ENCODE measurements at places on chromosomes 12 and 14.

DNA sequence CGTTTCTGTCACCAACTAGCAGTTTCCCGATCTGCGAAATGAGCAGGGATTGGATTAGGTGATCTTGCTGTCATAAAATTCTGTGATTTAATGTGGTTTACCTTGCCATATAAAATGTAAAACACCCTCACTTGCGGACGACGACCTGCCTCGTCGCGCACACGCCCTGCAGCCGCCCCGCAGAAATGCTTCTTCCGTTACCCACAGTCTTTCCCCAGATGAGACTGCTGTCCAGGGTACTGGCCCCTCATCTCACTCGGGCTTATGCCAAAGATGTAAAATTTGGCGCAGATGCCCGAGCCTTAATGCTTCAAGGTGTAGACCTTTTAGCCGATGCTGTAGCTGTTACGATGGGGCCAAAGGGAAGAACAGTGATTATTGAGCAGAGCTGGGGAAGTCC, 17.7 kb upstream of the FOXJ2 start:
- no peak for DNase-seq

DNA sequence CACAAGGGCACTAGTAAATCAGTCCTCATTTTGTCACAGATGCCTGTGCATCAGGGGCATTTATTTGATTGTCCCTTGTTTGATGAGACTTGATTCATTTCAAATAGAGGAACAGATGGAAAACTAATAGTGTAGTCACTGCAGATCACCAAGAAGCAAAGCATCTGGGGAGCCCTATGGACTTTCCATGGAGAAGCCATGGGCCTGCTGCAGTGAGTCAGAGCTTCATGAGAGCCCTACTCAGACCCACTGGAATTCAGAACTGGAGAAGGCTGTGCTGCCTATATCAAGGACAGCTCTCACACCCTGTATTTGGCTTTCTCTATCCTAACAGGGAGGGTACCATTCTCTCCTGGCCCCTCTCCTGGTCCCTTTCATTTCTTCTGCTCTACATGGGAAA, 126.2 kb downstream of the GRIP1 start:
- no peak for DNase-seq

- no peak for DNase-seq
These were observed 7.0 kb downstream of the NCKAP1L start for GRCh38 chr12:54504550-54504949.

DNA sequence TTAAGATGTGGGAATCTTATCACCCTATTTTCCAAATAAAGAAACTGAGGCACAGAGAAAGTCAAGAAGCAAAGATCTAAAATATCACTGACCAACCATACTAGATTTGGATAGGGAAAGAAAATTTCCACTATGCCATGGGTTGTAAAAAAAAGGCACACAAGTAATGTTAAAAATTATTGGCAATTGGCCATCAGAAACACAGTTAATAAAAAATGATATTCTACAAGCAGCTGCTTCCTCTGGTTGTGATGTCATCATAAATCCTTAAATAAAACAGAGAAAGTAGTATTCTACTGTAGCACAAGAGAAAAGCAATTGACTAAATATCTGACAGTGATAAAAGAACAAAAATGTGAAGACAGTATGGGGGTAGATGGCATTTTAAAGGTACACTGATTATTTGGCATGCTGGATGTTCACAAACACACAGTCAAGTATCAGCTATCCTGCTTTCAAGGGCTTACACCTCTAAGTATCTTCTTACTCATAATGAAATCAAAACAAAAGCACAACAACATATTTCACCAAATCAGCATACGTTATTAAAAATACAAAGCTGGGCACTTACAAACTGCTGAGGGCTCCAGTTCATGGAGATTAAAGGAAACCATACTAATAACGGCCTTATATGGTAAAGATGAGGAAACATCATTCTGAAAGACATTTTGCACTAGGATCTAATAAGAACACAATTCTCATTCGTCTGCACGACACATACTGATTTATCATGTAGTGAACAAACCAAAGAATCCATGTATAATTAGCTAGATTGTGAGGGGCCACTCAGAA, 45.7 kb downstream of the CORO1C start:
- no peak for DNase-seq

DNA sequence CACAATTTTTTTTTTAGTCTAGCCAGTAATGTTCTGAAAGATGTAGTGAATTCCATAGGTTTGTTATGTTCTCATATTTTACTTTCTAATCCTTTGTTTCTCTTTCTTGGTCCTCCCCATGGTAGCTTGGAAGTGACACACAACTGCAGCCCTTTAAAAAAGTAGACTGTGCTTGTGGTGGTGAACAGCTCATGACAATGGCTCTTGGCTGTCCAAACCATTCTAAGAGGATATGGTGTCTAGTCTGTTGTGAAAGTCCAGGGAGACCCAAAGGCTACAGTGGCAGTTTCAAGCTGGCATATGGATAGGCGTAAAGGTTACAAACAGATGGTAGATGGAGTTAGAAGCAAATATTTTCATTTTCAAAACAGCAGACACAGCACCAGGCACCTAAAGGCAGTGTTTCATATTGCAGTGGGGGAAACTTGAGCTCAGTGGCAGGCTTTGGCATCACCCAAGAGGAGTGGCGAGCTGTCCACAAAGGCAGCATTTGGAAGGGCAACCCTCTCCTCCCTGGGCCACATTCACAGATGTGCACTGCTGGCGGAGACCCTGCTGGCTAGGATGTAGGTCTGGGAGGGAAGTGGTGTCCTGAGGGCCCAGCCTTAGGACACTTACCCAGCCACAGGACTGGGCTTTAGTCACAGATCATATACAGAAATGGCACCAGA, 102.1 kb downstream of the DYRK2 start:
- DNase-seq, result no peak

DNA sequence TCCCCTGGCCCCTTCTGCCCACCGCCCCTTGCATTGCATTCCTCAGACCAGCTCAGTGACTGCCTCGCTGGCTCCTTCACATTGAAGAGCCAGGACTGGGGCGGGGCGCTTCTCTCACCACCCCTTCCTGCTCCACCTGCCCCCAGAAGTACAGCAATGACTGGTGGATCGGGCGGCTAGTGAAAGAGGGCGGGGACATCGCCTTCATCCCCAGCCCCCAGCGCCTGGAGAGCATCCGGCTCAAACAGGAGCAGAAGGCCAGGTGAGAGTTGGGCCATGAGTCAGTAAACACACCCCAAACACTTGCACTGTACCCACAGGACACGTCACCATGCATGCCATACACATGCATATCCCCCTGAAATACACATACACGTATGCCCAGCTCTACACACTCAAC, 5.8 kb downstream of the CACNB3 start:
- no peak for DNase-seq

- DNase-seq, result peak; percentile 11
These were observed 22.1 kb upstream of the LRRC9 start for GRCh38 chr14:59897757-59898383.

GRCh38 chr14:72982146-72982708, 44.7 kb downstream of the ZFYVE1 start:
- DNase-seq, result no peak

DNA sequence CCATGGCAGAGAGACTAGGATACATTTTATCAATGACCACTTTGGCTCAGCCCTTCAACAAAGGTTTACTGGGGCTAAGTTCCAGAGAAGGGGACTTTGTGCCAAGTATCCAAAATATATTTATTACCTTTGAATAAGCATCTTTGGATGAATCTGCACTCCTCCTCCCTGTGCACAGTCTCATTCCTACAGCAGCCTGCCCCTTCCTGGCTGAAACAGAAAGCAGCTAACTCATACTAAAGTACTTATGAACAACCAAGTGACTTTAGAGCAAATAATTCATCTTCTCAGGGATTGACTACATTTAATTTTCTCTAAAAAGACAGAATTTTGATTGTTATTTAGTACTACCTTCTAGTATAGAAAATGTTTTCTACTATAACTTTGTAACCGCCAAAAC, 47.8 kb upstream of the ETV6 start:
- DNase-seq, result no peak

DNA sequence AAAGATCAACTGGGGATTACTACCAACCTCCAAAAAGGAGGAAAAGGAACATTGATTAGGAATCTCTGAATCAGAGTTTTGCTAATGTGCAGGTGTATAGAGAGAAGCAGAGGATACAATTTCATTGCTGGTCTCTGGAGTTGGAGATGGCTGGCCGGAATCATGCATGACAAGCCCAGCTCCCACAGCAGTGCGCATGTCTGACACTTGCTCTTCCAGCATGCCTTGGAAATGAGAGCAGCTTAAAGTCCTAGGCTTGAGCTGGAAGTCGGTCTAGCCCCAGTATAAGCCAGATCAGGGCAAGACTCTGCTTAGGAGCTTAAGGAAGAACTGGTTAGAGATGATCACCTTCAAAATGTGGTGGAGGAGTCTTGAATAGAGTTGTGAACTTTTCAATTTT, 742.8 kb downstream of the DIO2 start:
- no peak for DNase-seq

- DNase-seq, result peak; percentile 55
These were observed 5.8 kb downstream of the KMT5A start for GRCh38 chr12:123389560-123390351.

GRCh38 chr14:102802834-102803523, 25.7 kb downstream of the TRAF3 start:
- no peak for DNase-seq

DNA sequence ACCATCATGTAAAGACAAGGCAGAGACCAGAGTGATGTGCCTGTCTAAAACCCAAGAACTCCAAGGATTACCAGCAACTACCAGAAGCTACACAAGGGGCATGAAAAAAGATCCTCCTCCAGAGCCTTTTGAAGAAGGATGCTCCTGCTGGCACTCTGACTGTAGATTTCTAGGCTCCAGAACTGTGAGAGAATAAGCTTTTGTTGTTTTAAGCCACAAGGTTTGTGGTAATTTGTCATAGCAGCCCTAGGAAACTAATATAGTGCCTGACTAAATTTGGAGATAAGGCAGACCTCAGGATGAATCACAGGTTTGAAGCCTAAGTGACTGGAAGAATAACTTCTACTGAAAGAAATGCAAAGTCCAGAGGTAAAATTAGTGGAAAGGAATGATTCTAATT, 132.9 kb downstream of the CEP83 start:
- DNase-seq, result peak; percentile 14

- no peak for DNase-seq
These were observed 20.9 kb upstream of the PLXNC1 start for GRCh38 chr12:94127239-94128131.

DNA sequence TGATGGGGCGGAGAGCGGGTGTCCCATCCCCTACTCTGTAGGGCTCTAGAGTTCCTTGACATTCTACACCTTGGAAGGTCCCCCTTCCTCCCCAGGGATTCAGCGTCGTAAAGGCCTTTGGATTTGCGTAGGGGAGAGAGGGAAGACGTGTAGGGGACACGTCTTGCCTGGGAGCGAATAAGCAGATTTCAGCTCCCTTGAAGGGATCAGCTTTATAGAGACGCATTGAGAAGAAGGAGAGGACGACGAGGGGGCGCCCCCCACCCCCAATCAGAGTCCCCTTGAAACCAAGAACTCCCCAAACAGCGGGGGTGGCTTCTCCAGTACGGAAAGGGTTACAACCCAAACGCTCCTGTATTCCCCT, 324 bp downstream of the CALCOCO1 start:
- no peak for DNase-seq

DNA sequence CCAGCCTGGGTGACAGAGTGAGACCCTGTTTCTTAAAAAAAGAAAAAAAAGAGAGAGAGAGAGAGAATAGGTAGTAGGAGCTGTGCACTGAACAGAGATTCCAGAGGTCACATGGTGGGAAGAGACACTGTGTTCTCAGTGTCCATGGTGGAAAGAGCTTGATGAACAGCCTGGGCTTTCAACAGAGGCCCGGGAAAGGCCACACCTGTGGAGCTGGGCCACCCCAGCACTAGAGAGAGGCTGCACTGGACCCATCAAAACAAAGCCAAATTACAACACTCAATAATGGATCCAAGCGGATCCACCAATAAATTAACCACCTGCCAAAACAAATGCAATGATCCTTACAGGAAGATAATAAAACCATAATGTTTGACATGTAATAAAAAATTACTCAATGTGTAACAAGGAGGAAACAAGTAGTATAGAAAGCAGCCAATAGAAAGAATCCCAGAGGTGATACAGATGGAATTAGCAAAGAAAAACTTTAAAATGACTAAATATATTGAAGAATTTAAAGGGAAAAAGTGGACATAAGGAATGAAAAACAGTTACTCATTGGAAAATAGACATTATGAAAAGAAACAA, 44.8 kb upstream of the BCL2L14 start:
- no peak for DNase-seq

GRCh38 chr14:106657460-106657859, 1131.1 kb downstream of the TMEM121 start:
- DNase-seq, result peak; percentile 71

DNA sequence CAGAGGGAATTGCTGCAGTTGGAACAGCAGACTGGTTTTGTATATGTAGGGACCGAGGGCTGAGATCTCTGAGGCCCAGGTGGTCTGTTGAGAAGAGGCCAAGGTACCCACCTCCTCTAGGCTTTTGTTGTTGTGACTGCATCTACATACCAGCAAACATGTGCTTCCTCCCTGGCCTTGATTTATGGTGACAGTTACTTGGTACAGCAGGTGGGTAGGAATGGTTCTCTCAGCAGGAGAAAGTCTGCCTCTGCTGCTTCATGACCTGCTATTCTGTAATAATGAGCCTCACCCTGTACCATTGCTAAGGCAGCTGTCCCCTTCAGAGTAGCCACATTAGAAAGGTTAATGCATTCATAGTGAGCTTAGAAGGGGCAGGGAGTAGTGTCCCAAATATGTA, 196.7 kb upstream of the PELI2 start:
- no peak for DNase-seq

- no peak for DNase-seq
These were observed 241.2 kb downstream of the RBM19 start for GRCh38 chr12:113724794-113725556.

- DNase-seq, result no peak
These were observed 212.9 kb downstream of the PAX9 start for GRCh38 chr14:36874396-36875138.

- DNase-seq, result no peak
These were observed 5.3 kb downstream of the ALDH1L2 start for GRCh38 chr12:105078712-105079570.
